ENCODE measurements at places on chromosomes 2 and 18. TPM values are rescaled to one million over a fixed set of nuclear protein-coding genes. Genes with fewer than 3 reads are reported as not detected.

FBLN7 gene
- 36.3 TPM for total RNA-seq

CXCR1 gene
- total RNA-seq = 1.0 TPM

UNC80 gene
- not detected for total RNA-seq

AMMECR1L gene
- total RNA-seq = 15.6 TPM

SLC25A12 gene
- 14.1 TPM for total RNA-seq
